ENCODE measurements at places on chromosomes 16 and 17. TPM values are rescaled to one million over a fixed set of nuclear protein-coding genes. Genes with fewer than 3 reads are reported as not detected.

- no peak overlapping the region for H3K27ac ChIP-seq
- H3K4me1 ChIP-seq = peaks cover 10% of the 10 kb centered on the region
- H3K4me3 ChIP-seq = no peak overlapping the region
These were observed 11.6 kb downstream of the HSBP1 start for GRCh38 chr16:83819361-83819760.

Gene SLC16A11
- 0.99 TPM for total RNA-seq

DNA sequence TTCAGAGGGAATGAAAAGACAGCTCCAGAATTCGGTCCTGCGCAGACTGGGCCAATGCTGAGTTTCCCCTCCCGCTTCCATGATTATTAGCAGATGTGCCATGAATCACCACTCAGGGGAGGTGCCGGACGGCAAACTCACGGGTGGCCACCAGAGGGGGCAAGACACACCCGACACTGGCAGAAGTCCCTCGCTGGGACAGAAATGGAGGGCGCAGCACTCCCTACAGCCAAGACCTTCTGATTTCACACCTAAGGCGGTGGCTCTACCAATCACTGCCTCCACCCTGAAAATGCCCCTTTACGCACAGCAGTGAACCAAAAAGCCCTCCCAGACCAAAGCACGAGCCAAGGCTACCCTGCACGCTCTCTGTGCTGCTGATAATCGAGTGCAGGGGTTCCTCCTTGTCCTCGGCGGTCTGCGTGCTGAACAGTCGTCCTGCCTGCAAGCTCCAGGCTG lies 26.8 kb downstream of the TRAP1 start:
- H3K4me3 ChIP-seq = peak overlapping the region; percentile 46
- DNase-seq = peak; percentile 98
- H3K4me1 ChIP-seq = peaks cover 20% of the 10 kb centered on the region
- peak overlapping the region; percentile 75 for H3K27ac ChIP-seq
- H3K36me3 ChIP-seq = peaks cover 26% of the 10 kb centered on the region

DNA sequence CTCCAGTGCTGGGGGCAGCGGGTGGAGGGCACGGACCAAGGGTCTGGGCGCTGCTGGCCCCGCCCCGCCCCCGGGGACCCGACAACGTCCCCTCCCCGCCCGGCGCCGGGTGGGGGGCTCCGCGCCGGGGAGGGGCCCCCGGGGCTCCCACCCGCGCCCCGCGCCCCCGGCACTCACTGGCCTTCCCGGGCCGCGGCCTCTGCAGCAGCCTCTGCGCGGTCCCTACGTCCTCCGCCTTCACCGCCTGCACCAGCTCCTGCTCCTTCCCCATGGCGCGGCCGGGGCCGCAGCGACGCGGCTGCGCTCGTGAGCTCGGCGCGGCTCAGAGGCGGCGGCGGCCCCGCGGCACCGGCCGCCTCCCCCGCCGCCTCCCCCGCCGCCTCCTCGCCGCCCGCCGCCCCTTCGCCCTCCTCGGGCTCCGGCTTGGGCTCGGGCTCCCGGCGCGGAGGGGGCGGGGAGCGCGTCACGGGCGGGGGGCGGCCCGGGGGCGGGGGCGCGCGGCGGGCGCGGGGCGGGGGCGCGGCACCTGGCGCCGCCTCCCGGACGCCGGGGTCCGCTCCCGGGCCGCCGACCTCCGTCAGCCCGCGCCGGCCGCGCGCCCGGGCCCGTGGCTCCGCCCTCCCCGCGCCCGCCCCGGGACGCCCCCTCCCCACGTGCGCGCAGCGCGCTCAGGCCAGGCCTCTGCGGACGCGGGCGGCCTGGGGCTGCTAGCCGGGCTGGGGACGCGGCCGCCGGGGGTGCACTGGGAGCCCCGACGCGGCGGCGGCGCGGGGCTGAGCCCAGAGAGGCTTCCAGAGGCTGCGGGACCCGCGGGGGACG lies at the start of gene CASKIN1:
Gene CASKIN1, minus strand, starts transcription at position 444 of the 819 bp plus-strand sequence. Its CDS starts 173 bp downstream, at position 271.
- no peak within 1 kb of the TSS for H3K27ac ChIP-seq
- no peak for DNase-seq
- no peaks in the 10 kb centered on the region for H3K36me3 ChIP-seq
- H3K4me3 ChIP-seq = peak within 1 kb of the TSS; percentile 64

DNA sequence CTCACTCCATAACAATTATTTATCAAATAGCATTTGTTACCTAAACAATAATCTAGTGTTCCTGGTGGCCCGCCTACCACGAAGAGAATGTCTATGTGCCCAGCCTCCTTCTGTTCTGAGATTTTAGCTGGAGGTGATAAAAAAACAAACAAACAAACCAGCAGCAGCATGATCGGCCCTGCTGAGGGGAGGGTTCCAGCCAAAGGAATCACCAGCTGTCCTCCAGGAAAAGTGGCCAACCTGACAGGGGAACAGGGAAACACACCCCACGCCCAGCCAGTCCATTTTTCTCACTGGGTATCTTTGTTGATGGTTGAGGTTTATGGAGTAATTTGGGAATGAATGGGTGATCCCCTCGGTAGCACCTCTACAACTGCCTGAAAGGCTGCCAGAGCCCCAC lies 203.0 kb upstream of the DYNLRB2 start:
- H3K4me1 ChIP-seq = no peaks in the 10 kb centered on the region
- DNase-seq = no peak
- H3K36me3 ChIP-seq = no peaks in the 10 kb centered on the region
- peaks cover 4% of the 10 kb centered on the region for H3K27me3 ChIP-seq
- no peak overlapping the region for H3K4me3 ChIP-seq

- no peak overlapping the region for H3K4me3 ChIP-seq
- peaks cover 7% of the 10 kb centered on the region for H3K36me3 ChIP-seq
- peaks cover 34% of the 10 kb centered on the region for H3K4me1 ChIP-seq
- H3K27ac ChIP-seq = no peak overlapping the region
- H3K27me3 ChIP-seq = no peaks in the 10 kb centered on the region
These were observed 133.3 kb downstream of the ZNF778 start for GRCh38 chr16:89350701-89351380.
